Neural crest cell (in vitro differentiated cells): ENCODE measurements at places on chromosomes 7 and 10.

GRCh38 chr10:1923586-1923985, 186.3 kb upstream of the ADARB2 start:
- no peaks in the 10 kb centered on the region for H3K36me3 ChIP-seq
- no peaks in the 10 kb centered on the region for H3K27me3 ChIP-seq
- DNase-seq = no peak
- H3K4me3 ChIP-seq = no peak overlapping the region
- H3K4me1 ChIP-seq = no peaks in the 10 kb centered on the region

GRCh38 chr10:62726638-62727037, 77.9 kb upstream of the ADO start:
- peaks cover 16% of the 10 kb centered on the region for H3K4me1 ChIP-seq
- no peak for DNase-seq
- no peaks in the 10 kb centered on the region for H3K36me3 ChIP-seq
- no peak overlapping the region for H3K4me3 ChIP-seq
- H3K27ac ChIP-seq = no peak overlapping the region
- H3K27me3 ChIP-seq = no peaks in the 10 kb centered on the region

GRCh38 chr7:106655703-106656498, 5.1 kb downstream of the CCDC71L start:
- H3K36me3 ChIP-seq = no peaks in the 10 kb centered on the region
- no peak for DNase-seq
- no peak overlapping the region for H3K27ac ChIP-seq
- H3K27me3 ChIP-seq = no peaks in the 10 kb centered on the region
- no peak overlapping the region for H3K4me3 ChIP-seq
- H3K4me1 ChIP-seq = peaks cover 21% of the 10 kb centered on the region

- H3K4me3 ChIP-seq = no peak overlapping the region
- H3K4me1 ChIP-seq = peaks cover 15% of the 10 kb centered on the region
- DNase-seq = no peak
- no peaks in the 10 kb centered on the region for H3K36me3 ChIP-seq
- peaks cover 2% of the 10 kb centered on the region for H3K27me3 ChIP-seq
Observed at GRCh38 chr7:70833726-70834125, 298.2 kb upstream of the GALNT17 start.

DNA sequence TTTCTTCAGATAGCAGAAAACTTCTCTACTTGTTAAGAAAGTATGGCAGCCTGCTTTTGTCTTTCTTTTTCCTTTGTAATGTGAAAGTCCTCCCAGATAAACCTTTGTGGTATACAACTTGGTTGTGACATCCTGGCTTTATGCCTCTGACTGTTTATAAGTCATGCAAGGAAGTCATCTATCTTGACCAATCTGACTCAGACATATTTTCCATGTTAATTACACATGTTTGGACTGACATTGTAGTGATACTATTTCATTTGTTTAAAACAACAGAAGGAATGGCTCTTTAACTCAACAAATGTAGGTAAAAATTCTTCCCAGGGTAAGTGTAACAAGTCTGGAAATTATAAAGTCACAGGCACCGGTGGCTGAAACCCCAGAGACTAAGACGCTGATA, 341.6 kb upstream of the MEOX2 start:
- no peak overlapping the region for H3K27ac ChIP-seq
- H3K4me1 ChIP-seq = peaks cover 22% of the 10 kb centered on the region
- no peak for DNase-seq
- no peaks in the 10 kb centered on the region for H3K27me3 ChIP-seq
- no peak overlapping the region for H3K4me3 ChIP-seq

DNA sequence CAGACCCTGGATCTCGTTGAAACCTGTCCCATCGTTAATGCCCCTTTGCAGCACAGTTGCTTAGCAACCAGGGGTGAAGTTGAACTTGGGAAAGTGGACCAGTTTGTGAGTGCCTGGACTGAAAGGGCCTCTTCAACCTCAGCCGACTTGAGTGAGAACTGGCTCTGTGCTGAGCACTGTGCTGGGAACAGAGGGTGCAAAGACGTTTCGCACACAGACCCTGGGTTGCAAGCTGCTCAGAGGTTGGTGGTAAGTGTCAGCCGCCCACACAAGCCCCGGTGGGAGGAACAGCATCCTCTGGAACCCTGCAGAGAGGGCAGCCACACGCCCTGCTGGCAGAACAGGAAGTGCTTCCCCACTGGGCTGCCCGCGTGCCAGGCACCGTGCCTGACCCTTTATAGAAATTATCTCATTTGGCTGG, 89.2 kb downstream of the CARD11 start:
- peaks cover 5% of the 10 kb centered on the region for H3K36me3 ChIP-seq
- no peak for DNase-seq
- peaks cover 3% of the 10 kb centered on the region for H3K4me1 ChIP-seq
- H3K27me3 ChIP-seq = no peaks in the 10 kb centered on the region

DNA sequence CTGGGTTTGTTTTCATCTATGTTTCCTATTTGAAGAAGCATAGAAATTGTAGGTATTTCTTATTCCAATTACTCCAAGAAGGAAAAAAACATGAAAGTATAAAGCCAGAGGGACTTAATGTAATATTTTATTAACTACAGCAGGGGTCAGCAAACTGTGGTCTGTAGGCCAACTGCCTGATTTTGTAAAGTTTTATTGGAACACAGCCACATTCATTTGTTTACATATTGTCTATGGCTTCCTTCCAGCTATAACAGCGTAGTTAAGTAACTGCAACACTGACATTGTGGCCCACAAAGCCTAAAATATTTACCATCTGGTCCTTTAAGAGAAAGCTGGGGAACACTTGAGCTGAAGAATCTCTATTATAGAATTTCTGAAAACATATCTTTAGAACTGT, 306.2 kb downstream of the BICC1 start:
- H3K36me3 ChIP-seq = no peaks in the 10 kb centered on the region
- no peak overlapping the region for H3K4me3 ChIP-seq

DNA sequence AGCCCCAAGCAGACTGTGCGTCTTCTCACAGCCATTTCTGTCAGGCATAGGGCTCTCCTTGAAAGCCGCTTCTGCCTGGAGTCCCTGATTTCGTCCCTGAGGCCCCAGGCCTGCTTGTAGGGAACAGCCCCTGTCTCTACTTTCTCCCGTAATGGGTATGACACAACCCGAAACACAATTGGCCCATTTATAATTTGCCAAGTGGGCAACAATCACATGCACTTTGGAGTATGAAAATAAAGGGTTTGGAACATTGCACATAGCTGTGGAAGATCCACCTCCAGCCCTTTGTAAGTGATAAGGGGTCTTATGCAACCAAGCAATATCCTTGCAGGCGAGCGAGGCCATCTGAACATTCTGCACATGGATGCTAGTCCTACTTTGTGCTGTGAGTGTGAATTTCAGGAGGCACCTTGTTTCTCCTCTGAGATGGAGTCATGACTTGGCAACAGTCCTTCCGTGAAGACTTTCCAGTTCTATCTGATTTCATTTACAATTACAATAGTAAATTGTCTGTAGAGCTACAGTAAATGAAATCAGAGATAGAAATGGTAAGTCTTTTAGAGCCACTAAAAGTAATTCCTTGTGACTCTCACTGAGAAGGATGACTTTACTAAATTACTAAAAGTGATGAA, 141.5 kb downstream of the CUBN start:
- H3K27ac ChIP-seq = peak overlapping the region; percentile 100
- H3K4me3 ChIP-seq = no peak overlapping the region
- no peak for DNase-seq
- peaks cover 78% of the 10 kb centered on the region for H3K4me1 ChIP-seq

DNA sequence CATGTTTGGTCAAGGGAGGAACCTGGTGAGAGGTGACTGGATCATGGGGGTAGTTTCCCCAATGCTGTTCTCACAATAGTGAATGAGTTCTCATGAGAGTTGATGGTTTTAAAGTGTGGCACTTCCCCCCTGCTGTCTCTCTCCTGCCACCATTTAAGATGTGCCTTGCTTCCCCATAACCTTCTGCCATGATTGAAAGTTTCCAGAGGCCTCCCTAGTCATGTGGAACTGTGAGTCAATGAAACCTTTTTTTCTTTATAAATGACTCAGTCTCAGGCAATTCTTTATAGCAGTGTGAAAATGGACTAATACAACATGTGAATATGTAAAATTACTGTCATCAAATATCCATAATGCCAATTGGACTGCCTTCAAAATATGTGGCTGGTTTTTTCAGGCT, 165.5 kb upstream of the TARP start:
- peaks cover 11% of the 10 kb centered on the region for H3K36me3 ChIP-seq
- DNase-seq = no peak
- no peaks in the 10 kb centered on the region for H3K27me3 ChIP-seq
- H3K27ac ChIP-seq = no peak overlapping the region
- H3K4me1 ChIP-seq = no peaks in the 10 kb centered on the region

DNA sequence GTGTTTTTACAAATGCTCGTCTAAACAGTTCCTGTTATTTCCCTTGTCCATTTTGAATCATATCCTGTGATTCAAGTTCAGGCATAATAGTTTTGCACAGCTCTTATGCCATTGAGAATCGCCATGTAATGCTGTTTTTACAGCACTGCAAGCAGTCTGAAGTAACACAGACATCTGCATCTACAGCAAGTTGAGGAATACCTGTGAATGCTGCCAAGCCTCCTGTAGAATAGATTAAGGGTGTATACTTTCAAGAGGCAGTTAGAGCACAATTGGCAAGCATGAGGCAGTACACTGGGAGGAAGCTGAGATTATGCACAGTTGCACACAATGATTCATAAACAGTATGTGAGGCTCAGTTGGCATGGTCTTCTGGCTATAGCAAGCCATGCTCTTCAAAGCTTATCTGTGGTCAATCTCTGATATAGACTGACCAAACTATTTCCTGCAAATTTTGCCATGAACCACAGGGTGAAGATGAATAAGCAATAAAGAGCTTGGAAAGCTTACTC, 121.9 kb upstream of the AKR1E2 start:
- no peaks in the 10 kb centered on the region for H3K36me3 ChIP-seq
- H3K27me3 ChIP-seq = no peaks in the 10 kb centered on the region

DNA sequence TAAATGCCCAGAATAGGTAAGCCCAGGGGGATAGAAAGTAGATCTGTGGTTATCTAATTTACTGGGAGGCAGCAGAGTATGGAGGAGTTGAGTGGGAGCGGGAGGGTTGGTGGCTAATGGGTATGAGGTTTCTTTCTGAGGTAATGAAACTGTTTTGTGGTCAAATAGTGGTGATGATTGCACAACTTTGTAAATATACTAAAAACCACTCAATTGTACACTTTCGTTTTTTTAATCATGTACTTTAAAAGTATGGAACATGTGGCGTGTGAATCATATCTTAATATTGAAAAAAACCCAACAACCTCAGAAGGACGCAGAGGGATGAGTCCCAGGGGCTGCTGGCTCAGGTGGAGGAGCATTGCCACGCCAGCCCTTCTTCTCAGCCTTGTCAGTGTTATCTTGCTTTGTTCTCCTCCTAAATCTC, 118.1 kb downstream of the WDR11 start:
- no peaks in the 10 kb centered on the region for H3K4me1 ChIP-seq
- H3K36me3 ChIP-seq = peaks cover 2% of the 10 kb centered on the region
- no peak overlapping the region for H3K4me3 ChIP-seq
- H3K27ac ChIP-seq = no peak overlapping the region
- H3K27me3 ChIP-seq = peaks cover 13% of the 10 kb centered on the region

DNA sequence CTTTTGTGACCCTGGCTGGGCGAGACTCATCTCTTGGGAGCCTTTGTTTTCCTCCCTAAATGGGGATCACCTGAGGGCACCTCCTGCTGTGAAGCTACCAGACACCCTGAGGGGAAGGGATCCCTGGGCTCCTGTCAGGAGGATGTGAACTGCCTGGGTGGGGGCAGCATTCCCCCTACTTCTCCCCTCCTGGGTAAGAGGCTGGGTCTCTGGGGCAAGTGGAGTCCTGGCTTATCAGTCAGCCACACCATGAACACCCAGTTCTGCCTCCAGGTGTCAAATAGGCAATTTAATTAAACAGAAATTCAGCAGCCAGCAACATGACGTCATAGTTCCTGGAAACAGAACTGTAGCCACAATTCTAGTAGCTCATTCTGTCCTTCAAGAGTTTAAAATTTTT, 97.7 kb upstream of the RET start:
- H3K4me1 ChIP-seq = peaks cover 7% of the 10 kb centered on the region
- H3K4me3 ChIP-seq = no peak overlapping the region
- no peaks in the 10 kb centered on the region for H3K36me3 ChIP-seq
- no peak for DNase-seq

DNA sequence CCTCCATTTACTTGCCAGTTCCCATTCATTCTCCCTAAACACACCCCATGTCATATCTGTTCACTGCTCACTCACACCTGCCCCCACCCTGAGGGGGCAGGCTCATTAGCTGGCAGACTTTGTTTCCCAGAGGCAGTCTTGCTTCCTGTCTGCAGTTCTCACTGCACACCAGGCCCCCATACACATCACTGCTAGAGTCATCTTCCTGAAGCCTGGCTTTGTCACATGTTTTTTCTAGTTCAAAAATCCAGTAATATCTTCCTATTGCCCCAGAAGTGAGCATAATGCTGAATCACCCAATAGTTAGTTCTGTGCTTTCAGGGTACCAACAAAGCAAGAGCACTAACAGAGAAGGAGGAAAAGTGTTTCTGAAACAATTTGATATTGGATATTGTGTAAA, 1.9 kb downstream of the LRRC72 start:
- no peak overlapping the region for H3K27ac ChIP-seq
- H3K27me3 ChIP-seq = no peaks in the 10 kb centered on the region
- DNase-seq = no peak
- H3K4me1 ChIP-seq = no peaks in the 10 kb centered on the region

DNA sequence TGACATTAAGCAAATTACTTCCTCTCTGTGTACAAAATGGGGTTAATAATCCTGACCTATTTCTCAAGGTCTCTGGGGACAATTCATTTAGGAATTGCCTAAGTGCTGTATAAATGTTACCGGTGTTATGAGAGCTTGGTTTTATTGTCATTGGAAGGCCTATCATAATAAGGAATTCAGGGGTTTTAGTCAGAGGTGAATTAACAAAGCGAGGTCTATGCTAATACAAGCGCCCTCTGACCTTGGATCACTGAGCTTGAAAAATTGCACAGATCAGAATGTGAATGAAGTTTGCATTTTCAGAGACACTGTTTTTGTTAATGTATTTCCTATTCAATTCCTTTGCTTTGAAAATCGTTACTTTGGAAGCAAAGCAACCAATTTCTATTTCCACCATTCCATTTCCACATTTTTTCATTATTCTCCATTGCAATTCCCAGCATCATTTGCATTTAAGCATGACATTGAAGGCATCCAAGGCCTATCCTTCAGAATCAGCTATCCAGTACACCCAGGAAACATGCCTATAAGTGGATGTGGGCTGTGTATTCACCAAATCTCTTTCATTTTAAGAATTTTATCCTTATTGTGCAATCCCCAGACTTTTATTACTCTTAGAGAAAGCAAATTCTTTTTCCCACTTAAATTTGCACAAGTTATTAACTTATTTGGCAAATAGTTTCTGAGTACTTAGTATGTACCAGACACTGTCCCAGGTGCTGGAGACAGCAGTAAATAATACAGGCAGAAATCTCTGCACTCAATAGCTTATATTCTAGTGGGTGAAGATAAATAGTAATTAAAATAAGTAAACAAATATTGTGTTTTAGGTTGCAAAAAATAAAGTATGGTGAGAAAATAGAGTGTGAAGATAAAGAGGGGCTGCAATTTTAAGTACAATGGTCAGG, 133.1 kb downstream of the NRCAM start:
- no peak overlapping the region for H3K27ac ChIP-seq
- DNase-seq = no peak
- H3K4me3 ChIP-seq = peak overlapping the region; percentile 7
- H3K36me3 ChIP-seq = no peaks in the 10 kb centered on the region
- no peaks in the 10 kb centered on the region for H3K27me3 ChIP-seq
